ENCODE measurements at places on chromosomes 5 and 9.
A peak's percentile ranks its signal among the peaks of the same experiment; 100 is the strongest.

DNA sequence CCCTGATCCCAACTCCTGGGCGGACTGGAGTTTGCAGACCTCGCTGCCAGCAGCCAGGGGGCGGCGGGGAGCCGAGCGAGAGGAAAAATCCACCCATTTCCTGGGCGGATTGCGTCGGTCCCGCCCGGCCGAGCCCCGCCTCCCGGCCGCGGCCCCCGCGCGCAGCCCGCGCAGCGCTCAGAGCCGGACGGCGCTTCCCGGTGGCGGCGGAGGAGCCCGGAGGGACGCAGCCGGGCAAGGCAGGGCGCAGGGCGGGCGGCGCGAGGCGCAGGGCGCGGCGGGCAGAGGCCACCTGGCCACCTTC is at the start of gene OLFM1:
Gene OLFM1 (plus strand): TSS at position 180 of the 304 bp plus-strand sequence. CDS start 322 bp downstream, outside the sequence.
- peak; percentile 95 for DNase-seq

DNA sequence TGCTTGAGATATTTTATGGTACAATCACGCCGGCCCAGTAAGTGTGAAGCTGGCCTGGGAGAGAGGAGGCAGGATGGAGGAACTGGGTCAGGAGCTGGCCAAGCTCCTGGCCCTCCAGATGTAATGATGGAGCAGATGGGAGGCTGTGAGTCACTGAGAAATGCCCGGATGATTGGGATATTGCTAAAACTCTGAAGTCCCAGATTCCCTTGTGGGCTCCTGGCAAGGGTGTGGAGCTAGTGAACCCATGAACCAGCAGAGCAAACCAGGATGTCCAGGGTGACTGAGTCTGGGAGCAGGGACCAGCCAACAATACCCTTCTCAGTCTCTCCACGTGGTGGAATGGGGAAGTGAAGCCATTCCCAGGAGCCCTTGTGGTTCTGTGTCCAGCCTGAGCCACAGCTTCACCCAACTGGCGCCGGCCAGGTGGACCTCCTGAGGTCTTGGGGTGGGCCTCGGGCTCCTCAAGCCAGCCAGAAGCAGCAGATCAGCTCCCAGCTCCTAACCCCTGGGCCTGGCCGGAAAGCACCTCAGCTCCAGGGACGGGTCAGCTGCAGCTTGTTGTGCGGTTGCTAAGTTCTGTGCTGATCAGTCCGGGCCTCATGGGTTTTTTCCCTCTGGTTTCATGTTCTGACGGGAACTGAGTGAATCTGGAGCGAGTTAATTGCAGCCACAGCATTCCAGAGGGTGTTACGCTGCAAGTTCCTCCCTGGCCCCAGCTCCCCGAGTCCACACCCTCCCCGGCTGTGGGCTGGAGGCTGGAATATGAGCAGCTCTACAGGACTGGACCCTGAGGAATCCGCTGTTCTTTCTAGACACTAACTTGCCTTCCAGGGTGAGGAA is 37.6 kb downstream of the DUSP1 start:
- peak; percentile 96 for DNase-seq

DNA sequence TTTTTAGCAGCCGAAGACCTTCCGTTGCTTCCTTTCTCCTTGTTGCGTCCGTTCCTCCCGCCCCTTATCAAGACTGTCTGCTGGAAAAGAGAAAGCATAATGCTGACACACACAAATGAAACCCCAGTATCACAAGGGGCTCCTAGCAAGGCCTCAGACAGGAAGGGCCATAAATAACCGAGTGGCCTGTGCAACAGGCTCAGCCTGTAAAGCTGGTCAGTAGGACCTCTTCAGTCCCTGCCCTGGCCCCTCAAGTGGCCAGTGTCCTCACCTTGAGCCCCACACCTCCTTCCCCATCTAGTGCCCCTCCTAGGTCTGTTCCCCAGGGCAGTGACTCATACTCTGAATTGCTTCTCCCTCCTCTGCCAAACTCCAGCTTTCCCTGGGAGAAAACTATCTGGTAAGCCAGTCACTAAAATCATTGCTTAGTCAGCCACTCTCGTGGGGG is 174.6 kb upstream of the IL12B start:
- DNase-seq: peak; percentile 89

GRCh38 chr5:78399116-78399515 is 38.7 kb downstream of the SCAMP1 start:
- peak; percentile 32 for DNase-seq

- DNase-seq: peak; percentile 90
Observed at GRCh38 chr9:35481347-35481975, 8.4 kb upstream of the RUSC2 start.

GRCh38 chr5:180600554-180601041 is 9.3 kb upstream of the SCGB3A1 start:
- peak; percentile 79 for DNase-seq

- no peak for DNase-seq
Observed at GRCh38 chr5:13580058-13580457, 364.4 kb downstream of the DNAH5 start.

GRCh38 chr5:79581535-79581934 is 30.7 kb upstream of the TENT2 start:
- DNase-seq: no peak

DNA sequence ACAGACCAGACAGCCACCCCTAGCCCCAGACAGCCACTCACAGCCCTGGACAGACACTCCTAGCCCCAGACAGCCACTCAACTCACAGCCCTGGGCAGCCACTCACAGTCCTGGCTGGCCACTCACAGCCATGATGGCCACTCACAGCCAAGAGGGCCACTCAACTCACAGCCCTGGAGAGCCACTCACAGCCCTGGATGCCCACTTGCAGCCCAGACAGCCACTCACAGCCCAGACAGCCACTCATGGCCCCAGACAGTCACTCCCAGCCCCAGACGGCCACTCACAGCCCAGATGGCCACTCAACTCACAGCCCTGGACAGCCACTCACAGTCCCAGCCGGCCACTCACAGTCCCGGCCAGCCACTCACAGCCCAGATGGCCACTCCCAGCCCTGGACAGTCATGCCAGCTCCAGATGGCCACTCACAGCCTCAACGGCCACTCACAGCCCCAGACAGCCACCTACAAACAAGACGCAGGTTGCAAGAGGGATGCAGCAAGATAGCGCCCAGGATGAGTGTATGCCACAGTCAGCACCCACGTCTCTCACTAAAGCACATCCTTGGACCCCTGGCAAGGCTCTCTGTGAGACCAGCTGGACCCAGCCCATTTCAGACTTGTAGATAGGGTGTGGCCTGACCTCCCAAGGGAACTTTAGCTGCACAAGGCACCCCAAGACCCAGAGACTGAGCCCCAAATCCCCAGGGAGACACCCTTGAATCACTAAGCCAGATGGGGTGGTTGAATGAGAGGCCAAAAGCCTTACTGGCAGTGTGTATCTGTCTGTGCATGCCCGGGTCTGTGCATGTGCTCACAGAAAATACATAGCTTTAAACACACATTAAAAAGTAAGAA is 22.4 kb downstream of the ZDHHC11B start:
- DNase-seq: peak; percentile 43

GRCh38 chr9:107218829-107219485 is 64.1 kb upstream of the RAD23B start:
- DNase-seq: no peak

GRCh38 chr9:89730715-89731114 is 125.9 kb downstream of the GADD45G start:
- DNase-seq: no peak

- DNase-seq: no peak
Observed at GRCh38 chr9:76643399-76644117, 120.7 kb upstream of the PCA3 start.

GRCh38 chr9:2681981-2682380 is 35.3 kb upstream of the KCNV2 start:
- DNase-seq: no peak

GRCh38 chr5:168796593-168797580 is 217.7 kb upstream of the PANK3 start:
- DNase-seq: no peak

GRCh38 chr5:143448518-143448917 is 45.0 kb upstream of the NR3C1 start:
- no peak for DNase-seq

DNA sequence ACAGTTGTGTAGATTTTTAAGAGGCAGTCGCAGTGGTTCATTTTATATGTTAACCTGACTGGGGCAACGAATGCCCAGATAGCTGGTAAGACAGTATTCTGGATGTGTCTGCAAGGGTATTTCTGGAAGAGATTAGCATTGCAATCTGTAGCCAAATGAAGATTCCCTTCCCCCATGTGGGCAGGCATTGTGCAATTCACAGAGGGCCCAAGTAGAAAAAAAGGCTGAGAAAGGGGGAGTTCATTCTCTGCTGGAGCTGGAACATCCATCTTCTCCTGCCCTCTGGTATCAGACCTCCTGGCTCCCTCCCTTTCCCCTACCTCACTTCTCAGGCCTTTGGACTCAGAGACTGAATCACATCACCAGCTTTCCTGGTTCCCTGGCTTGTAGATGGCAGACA is 70.6 kb downstream of the TENT4A start:
- no peak for DNase-seq

DNA sequence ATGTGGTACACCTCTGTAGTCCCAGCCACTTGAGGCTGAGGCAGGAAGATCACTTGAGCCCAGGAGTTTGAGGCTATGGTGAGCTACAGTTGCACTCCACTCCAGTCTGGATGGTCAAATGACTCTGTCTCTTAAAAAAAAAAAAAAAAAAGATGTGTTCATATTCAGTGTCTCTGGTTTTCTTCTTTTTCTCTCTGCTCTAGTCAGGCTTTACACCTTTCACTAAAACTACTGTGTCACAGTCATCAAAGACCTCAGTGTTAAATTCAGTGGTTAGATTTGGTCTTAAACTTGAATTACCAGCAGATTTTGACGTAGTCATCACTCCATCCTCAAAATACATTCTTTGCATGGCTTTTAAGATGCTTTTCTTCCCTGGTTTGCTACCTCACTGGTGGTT is 28.8 kb downstream of the NAA35 start:
- no peak for DNase-seq

- DNase-seq: no peak
Observed at GRCh38 chr5:95390812-95391492, at the start of gene FAM81B. Gene FAM81B, plus strand, starts transcription at chr5:95391366. Its CDS starts 24 bp downstream, at chr5:95391390.

DNA sequence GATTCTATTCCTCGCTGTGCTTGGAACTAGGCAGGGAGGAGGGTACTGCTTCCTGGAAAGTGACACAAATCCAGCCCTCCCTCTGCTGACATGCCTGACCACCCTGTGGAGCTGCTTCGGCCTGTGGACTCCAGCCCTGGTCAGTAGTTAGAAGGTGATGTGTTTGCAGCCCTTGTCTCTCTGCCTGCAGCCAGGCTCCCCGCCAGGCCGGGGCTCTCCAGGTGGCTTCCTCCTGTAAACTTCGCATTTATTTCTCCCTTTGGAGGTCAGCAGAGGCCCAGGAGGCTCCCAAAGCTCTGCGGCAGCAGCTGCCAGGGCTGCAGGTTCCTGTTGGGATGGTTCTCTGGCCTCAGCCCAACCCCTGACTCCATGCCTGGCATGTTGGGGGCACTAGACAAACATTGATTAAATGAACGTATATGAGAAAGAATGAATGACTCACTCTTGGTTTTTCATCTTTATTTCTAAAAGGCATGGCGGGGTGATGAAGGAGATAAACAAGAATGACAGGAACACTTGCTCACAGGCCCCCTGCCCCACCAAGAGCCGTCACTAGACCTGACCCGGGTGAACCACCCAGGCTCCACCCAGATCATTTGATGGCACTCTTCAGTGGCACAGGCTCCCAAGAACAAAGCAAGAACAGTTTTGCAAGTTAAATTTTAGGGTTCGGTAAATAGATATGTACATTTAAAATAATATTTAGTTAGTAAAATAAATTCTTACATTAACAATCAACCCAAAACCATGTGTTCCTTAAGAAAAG is 8.4 kb upstream of the IRX2 start:
- no peak for DNase-seq

- no peak for DNase-seq
Observed at GRCh38 chr5:135350536-135350935, 48.5 kb downstream of the MACROH2A1 start.

DNA sequence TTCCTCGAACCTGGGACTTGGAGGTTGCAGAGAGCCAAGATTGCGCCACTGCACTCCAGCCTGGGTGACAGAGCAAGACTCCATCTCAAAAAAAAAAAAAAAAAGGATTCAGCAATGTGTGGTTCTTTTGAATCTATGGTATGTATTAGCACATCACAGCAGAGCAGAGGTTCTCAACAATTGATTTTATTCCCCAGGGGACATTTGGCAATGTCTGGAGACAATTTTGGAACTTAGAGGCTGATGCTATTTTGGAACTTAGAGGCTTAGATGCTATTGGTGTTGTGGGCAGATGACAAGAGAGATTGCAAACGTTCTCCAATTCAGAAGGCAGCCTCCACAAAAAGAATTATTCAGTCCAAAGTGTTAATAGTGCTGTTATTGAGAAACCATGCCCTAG is 115.2 kb downstream of the TMC1 start:
- no peak for DNase-seq

- no peak for DNase-seq
Observed at GRCh38 chr5:138934971-138935370, 59.8 kb upstream of the LRRTM2 start.

DNA sequence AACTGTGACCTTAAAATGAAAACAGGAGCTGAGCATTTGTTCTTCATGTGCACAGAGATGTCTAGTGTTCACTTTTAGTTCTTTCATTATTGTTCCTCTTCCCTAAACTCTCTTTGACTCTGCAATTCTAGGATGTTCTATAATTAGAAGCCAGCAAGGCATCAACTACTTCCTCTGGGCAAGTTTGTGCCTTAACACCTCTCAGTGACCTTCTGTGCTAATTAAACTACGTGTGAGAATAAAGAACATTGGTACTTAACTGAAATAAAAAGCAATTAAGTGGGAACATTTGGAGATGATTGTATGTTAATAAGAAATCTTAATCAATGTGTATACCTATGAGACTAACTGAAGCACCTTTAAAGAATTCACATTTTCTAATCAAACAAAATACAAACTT is 242.8 kb downstream of the RASEF start:
- DNase-seq: no peak

DNA sequence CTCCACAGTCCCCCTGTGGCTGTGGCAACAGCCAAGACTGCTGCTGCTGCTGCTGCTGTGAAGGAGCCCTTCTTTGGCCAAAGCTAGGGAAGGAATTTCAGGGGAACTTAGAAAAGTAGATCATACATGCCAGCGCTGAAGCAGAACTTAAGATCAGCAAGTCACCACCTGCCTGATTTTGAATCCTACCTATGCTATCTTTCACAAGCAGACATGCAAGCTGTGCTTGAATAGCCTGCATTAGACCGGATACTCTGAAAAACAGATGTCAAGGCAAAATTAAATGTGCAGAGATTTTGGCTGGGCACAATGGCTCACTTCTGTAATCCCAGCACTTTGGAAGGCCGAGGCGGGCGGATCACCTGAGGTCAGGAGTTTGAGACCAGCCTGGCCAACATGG is 99.3 kb upstream of the ZNF366 start:
- no peak for DNase-seq

DNA sequence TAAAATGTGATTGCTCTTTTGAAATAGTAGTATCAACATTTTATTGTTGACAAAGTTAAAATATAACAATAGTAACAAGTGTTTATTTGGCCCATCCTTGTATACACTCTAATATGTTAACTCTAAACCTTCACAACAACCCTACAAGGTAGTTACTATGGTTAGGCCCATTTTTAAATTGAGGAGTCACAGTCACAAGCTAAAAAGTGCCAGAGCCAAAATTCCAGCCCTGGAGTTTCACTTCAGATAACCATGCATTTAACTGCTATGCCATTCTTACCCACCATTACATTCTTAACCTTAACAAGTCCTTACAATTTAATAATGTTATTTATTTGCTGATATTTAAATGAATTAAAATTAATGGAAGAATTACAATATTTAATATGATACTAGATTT is 91.2 kb downstream of the CWC27 start:
- DNase-seq: no peak

Measured in osteoblast (primary cell).